Cortex of kidney (tissue), 1 donor: ENCODE measurements at places on chromosomes 3 and 15.

- DNase-seq: no peak
Observed at GRCh38 chr3:62815981-62816380, 59.2 kb downstream of the CADPS start.

DNA sequence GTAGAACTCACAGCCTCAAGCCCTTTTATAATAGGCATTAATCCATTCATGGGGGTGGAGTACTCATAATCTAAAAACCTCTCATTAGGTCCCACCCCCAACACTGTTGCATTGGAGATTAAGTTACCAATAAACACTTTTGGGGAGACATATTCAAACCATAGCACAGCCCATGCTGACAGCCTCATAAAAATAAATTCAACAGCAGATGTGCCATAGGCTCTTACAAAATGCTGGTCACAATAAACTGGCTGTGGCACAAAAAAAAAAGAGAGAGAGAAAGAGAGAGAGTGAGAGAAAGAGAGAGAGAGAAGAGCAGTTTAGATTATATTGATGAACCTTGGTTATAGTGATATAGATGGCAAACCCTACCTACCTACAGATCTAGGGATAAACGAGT lies 1000.9 kb downstream of the TUSC7 start:
- DNase-seq: no peak

- no peak for DNase-seq
Observed at GRCh38 chr3:44238889-44239288, 2.8 kb upstream of the TOPAZ1 start.

DNA sequence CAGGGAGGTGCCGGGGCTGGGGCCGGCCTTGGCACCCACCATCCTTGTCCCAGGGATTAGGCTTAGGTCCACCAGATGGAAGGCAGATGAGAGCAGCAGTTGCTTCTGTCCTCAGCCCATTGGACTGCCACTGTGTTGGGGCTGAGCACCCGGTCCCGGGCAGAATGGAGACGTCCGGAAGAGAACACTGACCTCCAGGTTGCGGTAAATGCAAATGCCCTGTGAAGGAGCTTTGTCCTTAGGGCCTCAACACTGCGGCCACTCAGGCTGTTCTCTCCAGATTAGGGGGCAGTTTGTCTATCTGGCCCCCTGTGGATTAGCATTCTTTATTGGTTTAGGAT lies at the start of gene SERINC4:
SERINC4 (minus strand) TSS at position 276 of the 341 bp plus-strand sequence; CDS start at position 42, 234 bp downstream.
- DNase-seq: no peak

DNA sequence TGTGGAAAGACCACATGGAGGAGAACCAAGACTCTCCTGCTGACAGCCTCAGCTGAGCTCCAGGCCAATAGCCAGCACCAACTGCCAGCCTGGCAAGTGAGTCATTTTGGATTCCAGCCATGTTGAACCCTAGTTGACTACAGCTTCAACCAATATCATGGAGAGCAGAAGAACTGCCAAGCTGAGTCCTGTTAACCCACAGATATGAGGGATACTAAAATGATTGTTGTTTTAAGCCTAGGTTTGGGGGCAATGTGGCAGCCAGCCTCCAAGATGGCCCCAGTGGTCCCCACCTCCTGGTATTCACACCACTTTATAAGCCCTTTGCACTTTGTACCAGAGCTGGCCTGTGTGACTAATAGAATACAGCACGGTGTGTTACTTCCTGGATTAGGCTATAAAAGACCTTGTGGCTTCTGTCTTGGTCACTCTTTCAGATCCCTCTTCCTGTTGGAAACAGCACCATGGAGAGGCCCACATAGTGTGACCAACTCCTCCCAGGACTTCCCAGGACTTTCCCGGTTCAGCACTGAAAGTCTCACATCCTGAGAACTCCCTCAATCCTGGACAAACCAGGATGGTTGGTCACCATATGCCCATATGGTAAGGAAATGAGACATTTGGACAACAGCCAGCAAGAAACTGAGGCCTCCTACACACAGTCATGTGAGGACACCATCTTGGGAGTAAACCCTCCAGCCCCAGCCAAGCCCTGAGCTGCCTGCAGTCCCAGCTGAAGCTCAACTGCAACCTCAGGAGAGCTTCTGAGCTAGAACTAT lies 32.4 kb upstream of the CDV3 start:
- no peak for DNase-seq

GRCh38 chr3:65151666-65152065 lies 463.9 kb upstream of the ADAMTS9 start:
- no peak for DNase-seq

DNA sequence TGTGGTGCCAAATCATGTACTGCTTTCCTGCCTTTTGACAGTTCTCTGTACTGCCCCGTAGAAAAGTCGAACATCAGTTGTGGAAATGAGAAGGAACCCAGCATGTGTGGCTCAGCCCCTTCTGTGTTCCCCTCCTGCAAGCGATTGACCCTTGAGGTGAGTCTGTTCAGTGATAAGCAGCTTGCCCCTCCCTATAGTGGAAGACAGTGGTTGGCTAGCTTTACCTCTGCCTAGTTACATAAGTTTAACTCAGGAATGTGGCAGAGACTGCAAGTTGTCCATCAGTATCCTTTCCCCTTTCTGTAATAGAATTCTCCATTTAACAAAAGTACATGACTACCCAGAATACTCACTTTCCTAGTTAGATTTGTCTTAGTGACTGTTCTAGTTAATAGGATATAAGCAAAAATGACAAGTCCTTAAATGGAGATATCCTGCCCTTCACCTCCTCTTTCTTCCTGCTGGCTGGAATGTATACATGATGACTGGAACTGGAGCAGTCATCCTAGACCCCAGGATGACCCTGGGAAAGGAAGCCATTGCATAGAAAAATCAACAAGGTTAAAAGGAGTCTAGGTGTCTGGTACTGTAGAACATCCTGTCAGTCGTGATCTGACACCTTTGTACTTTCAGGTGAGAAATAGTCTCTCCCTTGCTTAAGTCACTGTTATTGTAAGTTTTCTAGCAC lies 10.6 kb downstream of the SETMAR start:
- DNase-seq: no peak

DNA sequence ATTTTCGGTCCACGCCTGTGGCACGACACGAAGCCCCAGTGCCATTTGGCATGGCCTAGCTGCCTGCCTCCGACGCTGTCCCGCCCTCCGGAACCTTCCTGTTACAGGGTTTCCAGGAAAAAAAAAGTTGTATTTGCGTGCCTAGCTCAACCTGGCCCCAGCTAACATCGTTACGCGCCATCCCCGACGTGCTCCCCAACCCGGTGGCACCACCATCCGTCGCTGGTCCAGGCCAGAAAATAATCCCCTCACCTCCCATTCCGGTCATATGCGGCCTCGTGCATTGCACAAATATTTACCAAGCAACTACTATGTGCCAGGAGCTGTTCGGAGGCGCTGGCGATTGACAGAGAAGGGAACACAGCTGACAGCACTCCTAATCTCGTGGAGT lies 1.4 kb upstream of the CYP1A1 start:
- DNase-seq: no peak

GRCh38 chr15:22735781-22736180 lies 50.7 kb upstream of the NIPA1 start:
- no peak for DNase-seq

GRCh38 chr3:64861684-64862083 lies 173.9 kb upstream of the ADAMTS9 start:
- DNase-seq: no peak

DNA sequence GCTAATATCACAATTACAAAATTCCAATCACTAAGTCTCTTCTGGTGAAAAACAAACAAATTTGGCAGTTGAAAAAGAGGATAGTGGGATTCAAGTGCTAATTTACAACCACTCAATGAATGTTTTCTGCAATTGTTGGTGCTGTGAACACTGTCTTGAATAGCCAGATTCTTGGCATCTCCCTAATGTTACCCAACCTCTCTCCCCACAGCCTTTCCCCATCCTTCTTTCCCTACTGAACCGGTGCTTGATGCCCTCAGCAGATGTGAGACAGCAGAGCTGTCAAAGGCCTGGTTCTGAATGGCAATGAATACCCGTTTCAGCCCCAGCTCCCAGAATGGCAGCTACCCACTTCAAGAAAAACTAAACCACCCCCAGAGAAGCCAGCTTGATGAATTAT lies 22.5 kb upstream of the BHLHE40 start:
- DNase-seq: no peak

DNA sequence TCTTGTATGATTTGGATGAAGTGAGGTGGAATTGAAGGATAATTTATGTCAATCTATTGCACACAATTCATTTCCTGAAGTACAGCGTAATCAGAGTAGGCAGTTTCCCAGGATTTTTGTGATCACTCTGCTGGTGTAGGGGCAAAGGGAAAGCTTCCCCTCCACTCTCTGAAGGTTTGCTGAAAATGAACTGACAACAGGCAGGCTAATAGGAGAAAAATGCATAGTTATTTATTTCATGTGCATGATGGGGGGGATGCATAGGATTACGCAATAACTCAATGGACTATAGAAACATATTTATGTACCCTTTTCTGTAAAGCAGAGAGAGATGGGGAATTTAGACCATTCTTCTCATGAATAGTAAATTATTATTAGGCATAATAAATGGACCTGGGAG lies 872.9 kb downstream of the NAALADL2 start:
- no peak for DNase-seq

GRCh38 chr15:95328559-95328958 lies 1001.9 kb upstream of the NR2F2 start:
- no peak for DNase-seq

GRCh38 chr15:60373745-60374144 lies 24.0 kb downstream of the ANXA2 start:
- no peak for DNase-seq

GRCh38 chr3:71759401-71759800 lies 5.7 kb downstream of the GPR27 start:
- no peak for DNase-seq

DNA sequence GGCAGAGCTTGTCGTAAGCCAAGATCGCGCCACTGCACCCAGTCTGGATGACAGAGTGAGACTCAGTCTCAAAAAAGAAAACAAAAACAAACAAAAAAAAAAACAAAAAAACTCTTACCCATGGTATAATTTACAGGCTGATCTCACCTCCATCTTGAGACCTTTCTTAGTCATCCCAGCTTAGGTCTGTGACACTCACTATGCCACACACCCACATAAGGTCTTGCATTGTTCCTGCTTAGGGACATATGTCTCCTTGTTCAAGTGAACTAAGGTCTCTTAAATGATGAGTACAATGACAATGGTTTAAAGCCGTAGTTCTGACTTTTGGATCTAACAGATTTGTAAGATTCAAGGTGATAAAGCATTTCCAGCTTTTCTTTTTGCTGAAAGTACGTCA lies 360.2 kb upstream of the ARHGEF26 start:
- no peak for DNase-seq

DNA sequence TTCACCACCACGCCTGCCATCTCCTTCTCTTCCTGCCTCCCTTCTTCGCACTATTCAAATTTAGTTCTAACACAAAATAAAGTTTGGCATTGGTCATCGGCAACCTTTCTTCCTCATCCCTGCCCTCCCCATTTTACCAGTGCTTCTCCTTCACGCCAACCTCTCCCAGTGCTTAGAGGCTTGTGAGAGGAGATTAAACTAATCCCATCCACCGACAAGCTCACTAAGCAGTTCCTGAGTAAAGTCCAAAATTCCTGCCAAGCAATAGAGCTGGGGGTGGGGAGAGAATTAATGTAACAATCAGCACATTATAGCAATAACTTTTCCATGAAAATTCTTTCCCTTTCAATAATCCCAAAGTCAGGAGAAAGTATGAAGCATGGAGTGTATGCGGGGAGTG lies 157.4 kb upstream of the GMNC start:
- no peak for DNase-seq

DNA sequence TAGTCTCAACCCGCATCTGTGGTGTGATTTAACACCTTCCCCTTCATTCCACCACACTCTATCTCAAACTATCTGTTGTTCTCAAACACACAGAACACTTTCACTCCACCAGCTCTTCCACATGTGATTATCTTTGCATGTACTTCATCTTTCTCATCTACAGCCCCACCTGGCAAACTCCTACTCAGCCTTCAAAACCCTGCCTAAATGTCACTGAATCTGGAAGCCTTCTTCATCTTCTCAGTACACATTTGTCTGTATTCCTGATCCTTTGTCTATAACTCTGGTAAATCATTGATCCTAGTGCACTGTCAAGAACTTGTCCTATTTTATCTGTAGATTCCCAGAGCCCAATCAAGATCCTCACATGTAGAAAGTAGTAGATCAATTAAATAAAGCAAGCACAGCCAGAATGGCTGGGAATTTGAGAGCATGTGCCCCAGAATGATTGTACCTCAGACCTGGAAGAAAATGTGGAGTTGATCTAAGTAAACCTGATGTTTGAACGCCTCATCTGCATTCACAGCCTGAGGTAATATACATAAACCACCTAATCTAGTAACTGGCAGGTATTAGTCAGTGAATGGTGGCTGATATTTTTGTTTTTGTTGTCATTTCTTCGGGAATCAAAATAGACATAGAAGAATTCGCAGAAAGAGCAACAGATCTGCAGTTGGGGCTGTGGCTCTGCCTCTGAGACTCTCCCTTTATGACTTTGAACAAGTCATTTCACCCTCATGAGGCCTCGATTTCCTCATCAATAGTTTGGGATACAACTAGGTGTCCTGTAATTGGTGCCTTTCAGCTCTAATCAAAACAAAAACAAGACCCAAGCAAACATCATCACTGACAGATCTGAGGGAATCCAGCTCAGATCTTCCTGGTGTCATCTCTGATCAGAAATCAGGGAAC lies 28.0 kb upstream of the MAGEF1 start:
- no peak for DNase-seq

DNA sequence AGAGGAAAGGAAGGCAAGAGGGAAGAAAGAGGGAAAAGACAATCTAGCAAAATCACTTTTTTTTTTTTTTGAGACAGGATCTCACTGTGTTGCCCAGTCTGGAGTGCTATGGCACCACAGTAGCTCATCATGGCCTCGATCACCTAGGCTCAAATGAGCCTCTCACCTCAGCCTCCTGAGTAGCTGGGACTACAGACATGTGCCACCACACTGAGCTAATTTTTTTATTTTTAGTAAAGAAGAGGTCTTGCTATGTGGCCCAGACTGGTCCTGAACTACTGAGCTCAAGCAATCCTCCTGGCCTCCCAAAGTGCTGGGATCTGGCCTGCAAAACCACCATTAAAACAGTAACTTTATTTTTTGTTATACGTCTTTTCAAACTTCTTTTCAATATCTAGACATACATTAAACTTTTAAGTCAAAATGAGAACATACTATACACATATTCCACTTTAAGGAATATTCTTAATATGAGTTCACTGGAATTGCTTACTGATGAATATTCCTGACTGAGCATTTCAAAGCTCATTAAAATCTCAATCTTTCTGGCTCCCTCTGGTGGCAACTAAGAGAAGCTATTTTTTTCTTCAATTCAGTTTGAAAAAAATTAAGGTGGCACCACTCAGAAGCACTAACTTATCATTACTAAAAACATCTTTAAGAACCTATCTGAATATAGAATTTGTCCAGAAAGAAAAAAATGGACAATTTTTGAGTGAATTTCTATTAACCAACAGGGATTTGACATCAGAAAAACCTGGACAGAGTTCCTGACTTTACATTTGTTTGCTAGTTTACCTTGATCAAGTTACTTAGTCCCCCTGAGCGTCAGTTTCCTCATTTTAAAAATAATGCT lies 40.9 kb downstream of the UACA start:
- no peak for DNase-seq

- DNase-seq: no peak
Observed at GRCh38 chr15:70794596-70795310, 31.4 kb upstream of the UACA start.

- no peak for DNase-seq
Observed at GRCh38 chr3:114447545-114447944, 153.7 kb downstream of the TIGIT start.
